ENCODE measurements at places on chromosomes 6 and 20.

GRCh38 chr6:111552241-111552744 is 53.4 kb downstream of the TRAF3IP2 start:
- DNase-seq = peak; percentile 78

- no peak for DNase-seq
Observed at GRCh38 chr6:84243240-84243639, 15.8 kb upstream of the CEP162 start.

DNA sequence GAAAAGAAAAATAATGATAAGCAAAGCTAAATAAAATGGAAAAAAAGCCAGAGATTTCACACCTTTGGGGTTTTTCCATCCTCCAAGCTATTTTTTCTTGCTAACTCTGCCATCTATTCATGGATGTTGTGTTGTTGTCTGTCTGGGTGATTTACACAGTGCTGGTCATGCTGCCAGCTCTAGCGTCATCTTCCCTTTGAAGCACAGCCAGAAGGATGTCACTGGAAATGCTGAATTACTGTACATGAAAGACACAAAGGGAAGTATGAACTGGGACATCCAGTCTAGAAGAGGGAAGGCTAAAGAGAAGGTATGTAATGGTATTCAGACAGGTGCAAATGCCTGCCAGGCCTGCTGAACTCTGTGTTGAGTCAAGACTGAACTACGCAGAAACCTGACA is 241.9 kb upstream of the STXBP5 start:
- DNase-seq = no peak

GRCh38 chr20:37526238-37526838 is 1.3 kb downstream of the BLCAP start:
- DNase-seq = peak; percentile 51

DNA sequence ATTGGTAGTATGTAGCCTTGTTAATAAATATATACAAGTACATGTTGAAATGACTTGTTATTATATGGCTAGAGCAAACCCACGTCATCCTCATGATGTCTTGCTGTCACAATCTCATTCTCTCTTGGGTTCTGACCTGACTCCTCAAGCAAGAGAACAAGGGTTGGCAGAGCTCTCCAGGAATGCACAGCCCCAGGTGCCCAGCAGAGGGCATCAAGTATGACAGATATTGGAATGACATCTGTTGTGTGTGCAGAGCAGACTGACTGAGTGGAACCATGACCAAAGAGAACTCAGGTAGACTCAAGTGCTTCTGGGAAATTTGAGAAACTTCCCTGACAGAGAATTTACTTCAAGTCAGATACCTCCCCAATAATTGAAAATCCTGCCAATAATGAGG is 90.6 kb downstream of the PAX1 start:
- no peak for DNase-seq

DNA sequence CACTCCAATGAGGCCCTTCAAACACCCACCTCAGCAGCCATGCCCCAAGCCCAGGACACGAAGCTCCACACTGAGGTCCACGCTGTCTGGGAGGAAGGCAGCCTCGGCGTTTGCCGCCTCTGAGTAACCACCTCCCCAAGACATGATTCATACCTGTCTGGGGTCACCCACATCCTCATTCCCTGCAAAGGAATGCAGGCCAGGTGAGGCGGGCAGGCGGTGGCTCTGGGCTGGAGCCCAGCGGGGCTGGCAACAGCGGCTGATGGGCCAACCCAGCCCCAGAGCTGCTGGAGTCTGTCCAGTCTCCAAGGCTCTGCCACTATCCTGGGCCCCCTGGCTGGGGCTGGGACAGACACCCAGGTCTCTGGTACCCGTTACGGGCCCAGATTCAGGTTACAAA is 14.8 kb downstream of the PMEPA1 start:
- no peak for DNase-seq

GRCh38 chr20:16201191-16201590 is 372.1 kb downstream of the KIF16B start:
- no peak for DNase-seq

DNA sequence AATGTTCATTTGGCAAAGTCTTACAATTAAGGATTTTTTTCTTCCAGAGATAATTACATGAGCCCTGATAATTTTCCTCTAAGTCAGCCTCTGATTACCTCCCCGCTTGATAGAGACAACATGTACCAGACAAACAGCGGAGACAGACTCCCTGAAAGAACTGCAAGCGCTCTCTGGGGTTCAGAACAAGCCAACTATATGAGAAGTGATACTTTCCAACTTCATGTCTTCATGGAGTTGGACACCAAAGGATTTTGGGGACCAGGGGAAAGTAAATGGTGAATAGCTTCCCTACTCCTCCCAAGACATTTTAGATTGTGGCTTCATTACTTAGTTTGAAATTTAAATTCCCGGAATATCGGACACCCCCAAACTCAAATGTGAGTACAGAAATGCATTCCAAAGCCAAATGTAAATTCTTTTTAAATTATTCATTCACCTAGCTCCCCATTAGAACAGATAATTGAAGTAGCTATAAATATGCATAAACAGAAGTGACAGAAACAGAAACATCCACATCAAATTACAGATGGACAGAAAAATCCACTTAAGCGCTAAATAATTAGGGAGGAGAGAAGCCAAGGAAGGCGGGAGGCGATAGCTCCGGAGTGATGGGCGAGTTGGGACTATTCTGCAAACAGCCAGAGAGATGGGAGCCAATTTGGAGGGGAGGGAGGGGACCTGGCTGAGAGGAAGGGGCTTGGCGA is 129.7 kb upstream of the AKAP12 start:
- no peak for DNase-seq

DNA sequence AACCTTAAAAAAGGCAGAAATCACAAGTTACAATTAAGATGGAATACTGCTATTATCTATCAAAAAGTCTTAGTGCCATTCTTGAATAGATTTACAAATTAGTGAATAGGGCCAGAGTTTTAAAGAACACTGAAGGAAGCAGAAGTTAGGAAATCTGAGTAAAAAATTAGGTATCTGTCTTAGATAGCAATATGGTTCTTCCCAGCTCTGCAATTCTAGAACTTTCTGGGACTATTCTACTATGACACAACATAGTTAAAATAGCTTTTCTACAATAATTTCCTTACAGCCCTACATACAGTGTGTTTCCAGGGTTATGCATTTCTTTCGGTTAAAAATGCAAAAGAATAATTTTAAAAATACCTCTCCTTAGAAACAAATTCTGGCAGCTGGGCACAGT is 18.2 kb downstream of the IFNGR1 start:
- no peak for DNase-seq

GRCh38 chr20:14800707-14801425 is 463.5 kb upstream of the FLRT3 start:
- DNase-seq = no peak

DNA sequence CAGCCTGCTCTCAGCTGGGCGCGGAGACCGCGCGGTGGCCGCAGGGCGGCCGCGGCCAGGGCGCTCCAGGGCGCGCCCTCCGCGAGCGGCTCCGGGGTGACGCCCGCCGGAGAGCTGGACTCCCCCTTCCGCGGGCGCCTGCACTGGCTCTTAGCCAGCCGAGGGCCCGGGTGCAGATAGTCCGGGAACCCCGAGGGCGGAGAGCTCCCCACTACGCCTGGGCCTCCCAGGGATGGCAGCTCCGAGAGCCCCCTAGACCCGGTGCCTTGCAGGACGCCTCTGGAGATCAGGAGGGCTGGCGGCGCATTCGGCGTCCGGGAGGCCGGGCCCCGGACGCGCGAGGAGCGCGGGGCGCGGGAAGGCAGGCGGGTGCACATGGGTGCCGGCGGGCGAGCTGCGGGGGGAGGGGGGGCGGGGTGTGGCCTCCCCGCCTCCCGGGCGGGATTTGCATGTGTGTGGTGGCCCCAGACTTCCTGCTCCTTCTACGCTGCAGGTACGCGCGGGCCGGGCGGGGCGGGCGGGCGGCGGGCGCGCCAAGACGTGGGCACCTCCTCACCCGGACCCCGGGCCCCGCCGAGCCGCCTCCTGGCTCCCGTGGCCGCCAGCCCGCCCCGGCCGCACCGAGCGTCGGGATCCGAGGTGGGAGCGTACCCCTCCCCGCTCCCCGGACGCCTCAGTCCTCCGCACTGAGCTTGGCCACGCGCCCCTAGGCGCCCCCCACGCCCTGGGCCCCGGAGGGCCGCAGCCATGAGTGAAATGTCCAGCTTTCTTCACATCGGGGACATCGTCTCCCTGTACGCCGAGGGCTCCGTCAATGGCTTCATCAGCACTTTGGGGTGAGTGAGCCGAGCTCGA is at the start of gene ITPR3:
ITPR3 (plus strand) TSS at position 467 of the 855 bp plus-strand sequence; CDS start at position 748, 281 bp downstream.
- peak; percentile 80 for DNase-seq

DNA sequence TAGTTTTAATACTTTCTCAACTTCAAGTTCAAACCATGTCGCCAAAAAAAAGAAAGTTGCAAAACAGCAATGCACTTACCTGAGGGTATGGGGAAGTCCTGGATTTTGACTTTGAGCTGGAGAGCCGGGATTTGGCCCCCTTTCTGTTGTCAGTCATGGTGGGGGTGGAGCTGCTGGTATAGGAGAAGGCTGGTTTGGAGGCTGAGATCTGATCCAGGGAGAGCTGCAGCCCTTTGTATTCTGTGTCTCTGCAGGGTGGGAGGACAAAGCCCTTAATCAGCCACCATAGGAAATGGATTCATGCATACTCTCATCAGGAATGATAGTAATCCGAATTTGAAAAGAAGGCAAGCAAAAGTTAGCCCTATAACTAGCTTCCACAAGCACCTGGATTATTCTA is 44.0 kb downstream of the SIM1 start:
- DNase-seq = no peak

DNA sequence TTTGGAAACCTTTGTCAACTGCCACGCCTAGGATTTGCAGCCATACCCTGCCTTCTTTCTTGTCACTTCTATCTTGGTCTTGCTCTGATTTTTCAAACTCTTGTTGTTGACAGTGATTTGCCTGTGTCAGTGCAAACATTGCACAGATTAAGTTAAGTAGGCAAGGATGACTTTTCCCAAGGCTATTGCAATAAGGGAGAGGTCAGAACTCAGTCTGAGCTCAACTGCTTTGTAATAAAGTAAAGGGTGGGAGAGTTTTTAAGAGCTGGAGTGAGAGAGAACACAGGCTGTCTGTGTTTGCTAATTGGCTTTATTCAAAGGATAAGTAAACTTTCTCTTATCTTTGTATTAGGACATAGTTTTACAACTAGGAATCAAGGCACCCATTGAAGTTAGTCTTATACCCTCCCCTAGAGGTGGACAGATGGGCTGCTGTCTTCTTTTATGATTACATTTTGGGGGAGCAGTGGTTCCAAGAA is 448.6 kb downstream of the PHF3 start:
- no peak for DNase-seq

GRCh38 chr6:56168596-56168995 is 78.8 kb downstream of the COL21A1 start:
- no peak for DNase-seq

GRCh38 chr6:156406688-156407087 is 370.5 kb upstream of the ARID1B start:
- no peak for DNase-seq

GRCh38 chr6:63572747-63573075 is 431 bp downstream of the LOC128125822 start:
- peak; percentile 50 for DNase-seq

DNA sequence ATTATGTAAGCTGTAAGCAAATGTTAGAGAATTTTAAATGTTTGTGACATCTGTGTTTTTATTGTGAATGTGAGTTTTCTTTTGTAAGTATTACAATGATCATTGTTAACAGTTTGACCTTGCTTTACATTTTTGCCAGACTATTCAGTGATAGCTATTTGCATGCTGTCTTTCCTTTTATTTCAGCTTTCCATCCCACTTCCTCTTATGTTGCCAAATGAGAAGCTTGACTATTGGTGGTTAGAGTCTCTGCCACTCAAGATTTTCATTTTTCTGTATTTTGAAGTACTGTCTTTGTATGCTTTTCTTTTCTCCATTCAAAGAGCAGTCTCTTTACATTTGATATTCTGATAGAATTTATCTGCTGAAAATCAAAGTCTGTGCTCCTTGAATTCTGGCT is 104.1 kb downstream of the PRIM2 start:
- no peak for DNase-seq

DNA sequence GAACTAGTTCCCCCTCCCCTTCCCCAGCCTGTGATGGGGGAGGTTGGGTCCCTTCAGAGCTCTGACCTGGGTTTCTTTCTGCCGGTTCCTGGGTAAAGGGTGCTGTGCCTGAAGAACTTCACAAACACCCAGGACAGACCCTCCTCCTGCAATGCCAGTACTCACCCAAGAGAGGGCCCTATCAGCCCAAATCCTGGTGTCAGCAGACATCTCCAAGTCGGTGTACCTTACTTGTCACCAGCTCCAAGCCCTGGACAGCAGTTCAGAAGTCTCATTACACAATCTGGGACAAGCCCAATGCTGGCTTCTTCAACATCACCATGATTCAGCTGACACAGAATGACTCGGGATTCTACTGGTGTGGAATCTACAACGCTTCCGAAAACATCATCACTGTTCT is 467 bp downstream of the TREML4 start:
- DNase-seq = no peak

DNA sequence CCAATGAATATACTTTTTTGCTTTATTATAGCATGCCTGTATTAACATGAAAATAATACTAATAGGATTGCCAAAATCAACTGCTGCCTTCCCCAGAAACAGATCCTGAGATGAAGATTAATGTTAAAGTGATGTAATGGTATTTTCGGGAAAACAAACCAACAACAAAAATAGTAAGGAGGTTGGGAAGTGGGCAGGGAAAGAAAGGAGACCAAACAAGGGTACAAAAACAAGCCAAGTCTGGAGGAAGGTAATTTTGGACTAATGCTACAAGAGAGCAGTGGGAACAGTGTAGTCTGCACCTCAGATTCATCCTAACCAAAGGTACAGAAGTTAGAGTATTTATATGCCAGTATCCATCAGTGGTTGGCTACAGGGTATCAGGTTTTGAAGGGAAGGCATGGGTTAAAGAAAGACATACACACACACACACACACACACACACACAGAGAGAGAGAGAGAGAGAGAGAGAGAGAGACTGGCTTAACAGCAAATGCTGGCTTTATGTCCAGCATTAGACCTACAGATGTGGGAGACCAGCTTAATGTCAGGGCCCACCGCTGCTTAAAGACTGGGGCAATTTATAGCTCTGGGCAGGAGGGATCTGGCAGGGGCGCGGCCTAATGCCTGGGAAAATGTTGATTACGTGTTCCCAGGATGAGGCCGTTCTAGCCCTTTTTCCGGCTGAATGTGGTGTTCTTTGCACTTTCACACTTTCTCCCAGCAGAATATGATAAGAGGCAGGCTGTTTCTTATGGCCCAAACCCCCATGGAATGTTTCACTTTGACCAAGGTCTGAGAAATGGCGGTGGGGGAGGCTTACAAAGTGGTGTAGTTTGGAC is 3.8 kb upstream of the SLC17A1 start:
- DNase-seq = no peak

- DNase-seq = no peak
Observed at GRCh38 chr6:35048031-35048613, 93.0 kb downstream of the TCP11 start.

DNA sequence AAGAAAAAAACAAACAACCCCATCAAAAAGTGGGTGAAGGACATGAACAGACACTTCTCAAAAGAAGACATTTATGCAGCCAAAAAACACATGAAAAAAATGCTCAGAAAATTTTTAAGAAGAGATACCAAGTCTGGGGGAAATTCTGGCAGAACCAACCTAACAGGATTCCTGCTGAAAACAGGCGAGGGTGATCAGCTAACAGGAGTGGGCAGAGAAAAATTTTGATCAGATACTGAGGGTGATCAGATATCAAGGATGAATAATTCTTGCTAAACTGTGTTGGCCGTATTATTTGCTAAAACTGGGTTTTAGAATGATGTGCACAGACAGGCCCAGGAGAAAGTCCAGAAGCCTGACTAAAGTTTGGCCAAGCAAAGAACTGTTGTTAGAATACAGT is 557.3 kb downstream of the CD109 start:
- DNase-seq = no peak

- DNase-seq = no peak
Observed at GRCh38 chr6:38198219-38198618, 378.7 kb downstream of the ZFAND3 start.

- DNase-seq = no peak
Observed at GRCh38 chr20:43938017-43938655, 23.5 kb downstream of the TOX2 start.
